ENCODE measurements at places on chromosomes 3 and 15.

- peaks cover 28% of the 10 kb centered on the region for H3K4me1 ChIP-seq
- H3K27me3 ChIP-seq = peaks cover 65% of the 10 kb centered on the region
- H3K36me3 ChIP-seq = no peaks in the 10 kb centered on the region
- DNase-seq = no peak
These were observed 2.0 kb downstream of the TRIM71 start for GRCh38 chr3:32819551-32820348.

GRCh38 chr15:31080591-31081014 lies 20.9 kb downstream of the TRPM1 start:
- no peaks in the 10 kb centered on the region for H3K36me3 ChIP-seq
- no peak overlapping the region for H3K4me3 ChIP-seq
- H3K4me1 ChIP-seq = no peaks in the 10 kb centered on the region
- no peak overlapping the region for H3K27ac ChIP-seq
- DNase-seq = peak; percentile 73

DNA sequence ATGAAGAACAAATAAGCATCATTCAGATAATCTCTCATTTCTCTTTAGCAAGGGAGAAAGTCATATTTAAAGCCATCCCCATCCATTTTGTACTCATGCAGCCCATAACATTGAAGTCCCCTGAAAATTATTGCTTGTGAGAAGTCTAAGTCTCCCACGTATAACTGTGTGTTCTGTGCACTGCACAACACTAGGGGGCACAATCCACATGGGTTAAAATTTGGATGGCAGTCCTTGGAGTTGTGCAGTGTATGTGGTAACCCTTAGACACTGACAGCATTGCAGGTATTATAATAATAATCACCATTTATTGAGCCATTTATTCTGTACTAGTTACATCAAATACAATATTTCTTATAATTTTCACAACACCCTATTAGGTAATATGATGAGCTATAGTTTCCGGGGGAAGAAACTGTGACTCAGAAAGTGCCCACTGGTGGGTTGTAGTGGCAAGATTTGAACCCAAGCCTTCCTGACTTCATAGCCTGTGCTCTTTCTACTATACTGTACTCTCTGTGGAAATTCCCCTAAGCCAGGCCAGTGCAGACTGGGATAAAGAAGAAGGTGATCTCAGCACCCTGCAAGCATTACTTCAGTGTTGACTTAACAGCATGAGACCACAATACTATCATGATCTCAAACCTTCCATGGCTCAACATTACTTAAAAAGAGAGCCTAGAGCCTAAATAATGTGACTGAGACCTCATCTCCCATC lies 15.7 kb downstream of the KCNAB1 start:
- no peak overlapping the region for H3K27ac ChIP-seq
- H3K27me3 ChIP-seq = no peaks in the 10 kb centered on the region
- H3K4me3 ChIP-seq = no peak overlapping the region
- H3K4me1 ChIP-seq = no peaks in the 10 kb centered on the region

GRCh38 chr15:36414670-36415069 lies 164.8 kb upstream of the CDIN1 start:
- DNase-seq = no peak
- no peak overlapping the region for H3K27ac ChIP-seq
- no peaks in the 10 kb centered on the region for H3K27me3 ChIP-seq
- H3K4me3 ChIP-seq = no peak overlapping the region
- no peaks in the 10 kb centered on the region for H3K36me3 ChIP-seq

GRCh38 chr15:70539409-70539808 lies 223.9 kb downstream of the UACA start:
- no peak overlapping the region for H3K27ac ChIP-seq
- no peak for DNase-seq
- no peaks in the 10 kb centered on the region for H3K27me3 ChIP-seq
- H3K4me1 ChIP-seq = no peaks in the 10 kb centered on the region
- no peak overlapping the region for H3K4me3 ChIP-seq

Data from sigmoid colon (tissue), 7 donors.